ENCODE measurements at places on chromosomes 13 and 19. TPM values are rescaled to one million over a fixed set of nuclear protein-coding genes. Genes with fewer than 3 reads are reported as not detected.

- H3K27ac ChIP-seq, result no peak overlapping the region
- H3K27me3 ChIP-seq, result no peaks in the 10 kb centered on the region
- H3K4me1 ChIP-seq, result peaks cover 5% of the 10 kb centered on the region
- no peaks in the 10 kb centered on the region for H3K36me3 ChIP-seq
- DNase-seq, result no peak
Measured at GRCh38 chr13:67147342-67148133, 82.6 kb downstream of the PCDH9 start.

DNA sequence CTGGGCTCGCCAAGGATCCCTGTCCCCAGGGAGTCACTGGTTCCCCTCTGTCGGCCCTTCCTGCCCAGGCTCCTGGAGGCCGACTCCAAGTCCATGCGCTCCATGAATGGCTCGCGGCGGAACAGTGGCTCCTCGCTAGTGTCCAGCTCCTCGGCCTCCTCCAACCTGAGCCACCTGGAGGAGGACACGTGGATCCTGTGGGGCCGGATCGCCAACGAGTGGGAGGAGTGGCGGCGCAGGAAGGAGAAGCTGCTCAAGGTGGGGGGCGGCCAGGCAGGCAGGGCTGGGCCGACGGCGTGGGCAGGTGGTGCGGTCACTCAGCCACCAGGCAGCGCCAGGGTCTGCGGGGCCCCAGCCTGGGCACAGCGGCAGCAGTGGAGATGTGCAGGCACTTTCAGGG, 17.6 kb downstream of the EVI5L start:
- no peaks in the 10 kb centered on the region for H3K4me1 ChIP-seq
- no peak overlapping the region for H3K4me3 ChIP-seq
- H3K27me3 ChIP-seq, result no peaks in the 10 kb centered on the region
- H3K27ac ChIP-seq, result no peak overlapping the region
- DNase-seq, result no peak

DNA sequence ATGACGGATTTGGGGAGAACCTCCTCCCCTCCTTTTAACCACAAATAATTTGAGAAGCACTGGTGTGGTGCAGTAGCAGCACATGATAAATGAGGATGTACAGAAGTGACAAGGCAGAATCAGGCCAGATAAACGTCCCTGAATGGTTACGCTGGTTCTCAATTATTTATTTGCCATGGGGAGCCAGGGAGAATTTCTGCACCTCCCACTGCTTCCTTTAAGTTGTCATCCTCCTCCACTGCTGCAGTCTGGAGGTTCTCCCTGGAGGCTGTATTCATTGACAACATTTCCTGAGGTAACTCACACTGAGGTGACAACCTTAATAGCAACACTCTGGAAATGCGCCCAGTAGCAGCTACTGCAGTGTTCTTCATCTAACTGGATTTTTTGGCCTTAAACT, 308.9 kb upstream of the SLITRK1 start:
- H3K27me3 ChIP-seq, result no peaks in the 10 kb centered on the region
- H3K4me1 ChIP-seq, result no peaks in the 10 kb centered on the region
- H3K27ac ChIP-seq, result no peak overlapping the region
- H3K36me3 ChIP-seq, result no peaks in the 10 kb centered on the region

DNA sequence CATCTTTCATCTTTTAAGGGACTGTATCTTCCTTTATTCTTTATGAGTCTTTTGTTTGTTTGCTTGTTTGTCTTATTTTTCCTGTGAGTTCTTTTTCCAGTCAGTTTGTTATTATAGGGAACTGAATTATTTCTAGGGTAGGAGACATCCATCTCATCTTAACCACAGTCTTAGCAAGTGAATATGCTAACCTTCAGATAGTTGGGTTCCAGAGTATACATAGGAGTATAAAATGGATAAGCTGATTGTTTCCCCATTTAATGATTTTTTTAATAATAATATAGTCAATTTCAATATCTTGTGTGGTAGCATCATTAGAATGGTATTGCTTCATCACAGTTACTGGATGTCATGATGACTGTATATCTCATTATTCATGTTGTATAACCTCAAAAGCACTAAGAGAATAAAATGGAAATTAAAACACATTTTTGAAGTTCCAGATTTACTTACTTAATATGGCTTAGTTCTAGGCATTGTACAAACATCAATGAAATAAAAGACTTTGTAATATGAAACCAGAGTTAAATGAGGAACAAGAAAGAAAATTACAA, 33.0 kb downstream of the GPC6 start:
- H3K36me3 ChIP-seq, result no peaks in the 10 kb centered on the region
- DNase-seq, result no peak
- H3K4me3 ChIP-seq, result no peak overlapping the region
- no peak overlapping the region for H3K27ac ChIP-seq

Gene GALP
- total RNA-seq, result not detected

Gene ZNF610
- total RNA-seq, result not detected

All from ascending aorta (tissue), 2 donors.